Sciatic nerve (tissue), 2 donors: ENCODE measurements at places on chromosomes 16 and 17. TPM values are rescaled to one million over a fixed set of nuclear protein-coding genes. Genes with fewer than 3 reads are reported as not detected.

DNA sequence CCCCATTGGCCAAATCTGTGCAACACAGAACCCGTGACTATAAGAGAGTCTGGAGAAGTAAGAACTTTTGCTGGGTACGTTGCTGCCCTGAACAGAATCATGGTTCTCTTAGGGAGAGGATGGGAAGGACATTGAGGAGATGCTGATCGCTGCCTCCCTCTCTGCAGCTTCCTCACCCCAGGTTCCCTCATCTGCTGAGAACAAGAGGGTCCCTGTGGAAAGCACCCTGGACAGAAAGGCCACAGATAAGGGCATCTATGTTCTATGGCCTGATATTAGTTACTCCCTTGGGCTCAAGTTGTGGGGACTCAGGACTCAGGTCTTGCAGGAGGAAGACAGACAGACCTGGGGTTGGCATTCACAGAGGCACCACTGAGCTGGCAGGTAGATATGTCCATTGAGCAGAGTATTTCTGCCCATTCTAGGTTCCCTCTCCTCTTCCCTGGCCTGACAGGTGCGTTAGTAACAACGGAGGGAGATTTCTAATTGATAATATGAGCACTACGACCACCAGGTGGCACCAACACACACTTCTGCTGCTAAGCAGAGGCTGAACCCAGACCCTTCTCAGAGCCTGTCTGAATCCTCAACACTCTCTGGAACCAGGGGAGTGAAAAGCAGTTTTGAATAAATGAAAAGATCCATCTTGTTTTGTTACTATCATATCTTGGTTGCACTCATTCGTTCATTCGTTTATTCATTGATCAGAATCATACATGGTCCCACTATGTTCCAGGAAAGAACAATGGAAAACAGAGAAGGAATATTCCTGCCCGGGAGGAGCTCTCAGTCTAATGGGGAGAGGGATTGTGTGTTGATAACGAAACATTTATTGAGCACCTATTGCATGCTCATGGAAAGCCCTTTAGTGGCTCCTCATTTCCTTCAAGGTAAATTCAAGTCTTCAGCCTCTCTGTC lies 56.4 kb downstream of the SLC6A2 start:
- peak; percentile 85 for DNase-seq

GRCh38 chr17:66928949-66929348 lies 35.6 kb upstream of the CACNG4 start:
- DNase-seq = no peak

GRCh38 chr17:42704837-42705494 lies 22.6 kb downstream of the CNTNAP1 start:
- DNase-seq = no peak

- no peak for DNase-seq
These were observed 1.8 kb downstream of the TUBB3 start for GRCh38 chr16:89924925-89925307.

GRCh38 chr16:67468731-67469130 lies 12.2 kb downstream of the ATP6V0D1 start:
- no peak for DNase-seq

DNA sequence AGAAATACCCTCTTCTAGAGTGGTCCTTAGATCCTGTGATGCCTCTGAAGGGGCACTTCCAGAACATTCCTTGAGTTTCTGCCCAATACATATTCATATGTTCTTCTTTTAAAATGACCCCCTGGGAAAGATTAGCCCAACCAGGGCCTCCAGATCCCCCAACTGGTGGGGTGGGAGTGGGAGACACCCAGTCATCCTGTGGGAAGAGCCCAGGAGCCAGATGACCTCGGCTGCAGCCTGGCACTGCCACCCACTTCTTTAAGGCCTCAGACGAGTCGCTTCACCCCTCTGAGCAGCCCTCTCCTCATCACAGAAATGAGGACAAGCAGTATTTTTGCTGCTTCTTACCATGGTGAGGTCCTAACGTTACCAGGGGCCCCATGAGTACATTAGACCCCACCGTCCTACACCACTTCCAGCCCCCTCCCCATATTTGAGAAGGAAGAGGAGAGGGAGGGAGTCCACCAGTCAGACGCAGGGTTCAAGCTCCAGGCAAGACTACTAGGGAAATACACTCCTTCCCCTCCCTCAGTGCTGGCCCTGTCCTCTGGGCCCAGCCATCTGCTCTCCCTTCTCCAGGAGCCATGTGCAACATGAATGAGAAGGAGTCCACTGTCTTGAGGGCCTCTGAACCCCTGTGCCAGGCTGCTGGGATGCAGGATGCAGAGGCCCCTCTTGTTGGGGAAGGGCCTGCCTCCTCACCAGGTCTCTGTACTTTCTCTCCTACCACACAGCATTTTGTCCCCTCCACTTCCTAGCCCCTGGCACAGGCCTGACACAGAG lies 11.8 kb downstream of the MPO start:
- DNase-seq = no peak

DNA sequence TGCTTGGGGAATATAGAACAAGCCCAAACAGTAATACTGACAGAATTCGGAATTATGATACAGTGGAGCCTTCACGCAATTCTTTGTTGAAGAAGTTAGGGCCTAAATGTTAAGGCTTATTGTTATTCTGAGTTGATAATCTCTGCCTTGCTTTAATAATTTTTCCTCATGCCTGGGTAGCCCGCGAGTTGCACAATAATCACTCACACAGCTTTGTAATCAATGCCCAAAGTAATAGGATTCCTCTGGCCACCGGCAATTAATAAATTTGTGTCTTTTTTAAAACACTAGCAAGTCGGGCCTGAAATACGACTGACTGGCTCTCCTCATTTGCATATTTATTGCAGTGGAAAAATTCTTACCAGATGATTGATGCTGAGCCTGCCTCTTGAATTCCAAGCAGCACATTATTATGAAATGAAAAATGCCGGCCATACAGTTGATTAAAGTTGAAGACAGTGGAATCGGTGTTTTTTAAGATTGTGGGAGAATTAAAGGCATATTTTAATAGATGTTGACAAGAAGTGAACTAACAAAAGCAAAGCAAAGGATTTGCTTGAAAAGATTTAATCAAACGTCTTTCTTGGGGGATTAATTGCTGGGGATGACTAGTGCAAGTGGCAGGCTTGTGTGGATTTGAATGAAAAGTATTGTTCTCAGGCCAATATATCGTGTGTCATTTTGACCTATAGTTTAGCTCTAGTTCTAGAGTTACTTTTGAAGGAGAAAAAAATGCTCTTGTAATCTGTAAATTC lies 30.2 kb downstream of the AATF start:
- no peak for DNase-seq

DNA sequence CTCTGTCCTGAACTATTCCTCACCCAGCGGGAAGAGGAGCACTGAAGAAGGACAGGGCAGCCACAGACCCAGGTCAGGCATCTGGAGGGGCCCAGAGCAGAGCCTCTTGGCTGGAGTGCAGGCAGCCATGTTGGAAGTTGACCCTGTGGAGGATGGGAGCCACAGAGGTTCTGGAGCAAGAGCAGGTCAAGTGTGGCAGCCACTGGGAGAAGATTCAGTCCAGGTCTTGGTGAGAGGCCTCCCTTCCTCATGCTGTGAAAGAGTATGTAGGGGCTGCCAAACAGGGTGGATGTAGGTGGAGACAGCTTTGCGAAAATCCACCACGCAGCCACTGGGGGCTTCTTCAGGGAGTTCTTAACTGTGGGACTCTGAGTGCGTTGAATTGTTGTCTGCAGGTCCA lies 590 bp upstream of the CD79B start:
- no peak for DNase-seq

DNA sequence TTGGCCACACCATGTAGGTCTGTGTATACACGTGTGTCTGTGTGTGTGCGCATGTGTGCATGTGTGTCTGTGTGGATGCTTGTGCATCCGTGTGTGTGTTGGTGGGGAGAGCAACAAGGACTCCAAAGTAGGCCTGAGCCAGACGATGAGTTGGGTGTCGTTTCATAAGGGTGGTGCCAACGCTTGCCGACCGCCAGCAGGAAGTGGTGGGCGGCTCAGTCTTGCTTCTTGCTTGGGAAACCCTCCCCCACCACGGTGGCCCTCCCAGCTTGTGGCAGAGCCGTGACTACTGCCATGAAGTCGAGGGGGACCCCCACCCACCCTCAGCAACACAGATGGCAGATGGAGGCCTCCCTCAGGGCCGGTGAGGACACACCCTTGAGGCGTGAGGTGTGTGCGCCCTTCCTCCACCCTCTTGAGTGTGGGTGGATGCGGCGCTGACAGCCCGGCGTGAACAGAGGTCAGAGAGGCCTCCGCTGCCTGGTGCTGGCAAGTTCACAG lies 17.5 kb downstream of the SBK1 start:
- no peak for DNase-seq

DNA sequence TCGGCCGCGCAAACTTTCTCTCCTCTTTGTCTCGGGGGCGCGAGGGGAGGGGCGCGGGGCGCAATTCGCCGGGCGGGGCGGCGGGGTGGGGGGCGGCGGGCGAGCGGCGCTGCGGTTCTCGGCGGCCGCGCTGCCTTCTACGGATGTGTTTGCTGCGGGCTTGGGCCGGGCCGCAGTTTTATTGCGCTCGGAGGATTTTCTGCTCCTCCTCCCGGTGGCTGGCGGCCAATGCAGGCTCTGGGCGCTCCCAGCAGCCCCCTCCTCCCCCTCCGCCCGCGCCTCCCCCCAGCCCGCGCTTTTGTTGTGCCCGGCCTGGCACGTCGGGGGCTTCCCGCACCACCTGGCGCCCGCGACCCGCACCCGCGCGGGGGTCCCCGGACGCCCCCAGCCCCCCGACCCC lies at the start of gene TIMP2:
Gene TIMP2 (minus strand): TSS at position 154 of the 400 bp plus-strand sequence. CDS start 299 bp downstream, outside the sequence.
- DNase-seq = peak; percentile 97

- no peak for DNase-seq
These were observed 140.6 kb downstream of the IRF8 start for GRCh38 chr16:86039606-86040005.

DNA sequence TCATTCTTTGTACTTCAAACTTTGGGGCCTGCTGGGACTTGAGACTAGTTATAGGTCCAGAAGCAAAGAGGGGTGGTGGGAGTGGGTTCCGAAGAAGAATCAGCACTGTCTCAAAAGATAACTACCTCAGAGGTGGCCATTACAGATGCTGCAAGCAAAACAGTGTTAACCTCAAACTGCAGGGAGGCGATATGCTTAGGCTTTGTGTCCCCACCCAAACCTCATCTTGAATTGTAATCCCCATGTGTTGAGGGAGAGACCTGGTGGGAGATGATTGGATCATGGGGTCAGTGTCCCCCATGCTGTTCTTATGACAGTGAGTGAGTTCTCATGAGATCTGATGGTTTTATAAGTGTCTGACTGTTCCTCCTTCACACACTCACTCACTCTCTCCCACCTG lies 545.3 kb downstream of the XYLT1 start:
- DNase-seq = no peak

DNA sequence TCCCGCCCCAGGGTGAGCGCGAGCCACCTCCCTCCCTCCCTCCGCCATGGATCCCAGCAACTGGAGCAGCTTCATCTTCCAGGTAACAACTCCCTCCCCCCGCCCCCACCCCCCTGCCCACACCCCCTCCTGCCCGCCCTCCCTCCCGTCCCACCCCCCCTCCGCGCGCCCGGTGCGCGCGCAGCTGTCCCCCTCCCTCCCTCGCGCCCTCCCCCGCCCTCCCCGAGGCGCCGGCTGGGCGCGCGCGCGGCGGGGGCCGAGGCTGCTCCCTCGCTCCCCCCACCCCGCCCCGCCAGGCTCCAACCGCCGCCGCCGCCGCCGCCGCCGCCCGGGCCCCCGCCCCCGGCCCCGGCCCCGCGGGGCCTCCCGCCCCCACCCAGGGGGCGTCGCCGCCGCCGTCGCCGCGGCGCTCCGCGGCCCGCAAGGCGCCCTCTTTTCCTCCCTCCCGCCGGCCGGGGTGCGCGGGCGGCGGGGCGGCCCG lies at the start of gene MAZ:
Gene MAZ (plus strand): TSS at position 431 of the 481 bp plus-strand sequence. CDS start 173 bp downstream, outside the sequence.
- DNase-seq = no peak

GRCh38 chr16:6428861-6429260 lies 903.8 kb upstream of the RBFOX1 start:
- DNase-seq = no peak

DNA sequence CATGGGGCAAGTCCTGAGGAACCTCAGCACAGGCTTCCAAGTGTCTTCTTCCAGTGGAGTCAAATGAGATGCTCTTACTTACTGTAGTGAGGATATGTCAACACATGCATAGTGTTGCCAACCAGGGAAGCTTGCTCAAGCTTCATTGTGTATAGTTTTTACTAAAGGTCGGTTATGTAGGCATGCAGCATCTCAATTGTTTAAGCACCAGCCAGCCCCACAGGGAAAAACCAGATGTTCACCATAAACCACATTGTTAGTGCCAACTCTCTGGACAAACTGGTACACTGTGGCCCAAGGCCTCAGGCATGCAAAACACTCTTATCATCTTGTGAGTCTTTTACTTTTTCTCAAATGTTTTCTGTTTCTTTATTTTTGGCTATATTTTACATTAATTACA lies 152.1 kb downstream of the PHKB start:
- no peak for DNase-seq

DNA sequence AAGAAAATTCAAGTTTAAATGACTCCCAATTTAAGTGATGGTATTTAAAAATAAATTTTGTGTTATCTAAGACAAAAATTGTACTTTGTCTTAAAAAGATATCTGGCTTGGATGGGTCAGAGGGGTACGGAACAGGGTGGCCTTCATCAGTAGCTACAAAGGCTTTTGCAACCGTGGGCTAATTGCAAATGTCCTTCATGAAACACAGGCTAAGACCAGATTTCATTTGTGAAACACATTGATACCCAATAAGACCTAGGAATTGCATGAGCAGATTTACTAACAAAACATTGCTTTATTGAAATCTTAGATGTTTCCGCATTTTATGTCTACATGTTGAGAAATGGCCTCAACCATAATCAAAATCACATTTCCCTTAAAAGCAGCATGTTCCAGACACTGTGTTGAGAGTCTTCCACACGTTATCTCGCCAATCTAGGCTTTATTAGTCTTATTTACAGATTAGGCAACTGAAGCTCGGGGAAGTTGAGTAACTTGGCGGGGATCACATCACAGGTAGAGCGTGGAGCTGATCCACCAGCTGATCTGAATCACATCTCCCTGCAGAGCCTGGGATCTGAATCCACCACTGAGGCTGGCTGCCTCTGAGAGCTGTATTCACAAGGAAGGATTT lies 21.8 kb downstream of the FBXO39 start:
- no peak for DNase-seq

GRCh38 chr17:64503341-64503740 lies 2.7 kb downstream of the DDX5 start:
- no peak for DNase-seq

TPSD1 gene
- 0.27 TPM for total RNA-seq

KRT40 gene
- not detected for total RNA-seq

KREMEN2 gene
- total RNA-seq = not detected

INPP5K gene
- total RNA-seq = 46.5 TPM

NPTX1 gene
- 0.53 TPM for total RNA-seq

FMNL1 gene
- 39.6 TPM for total RNA-seq

MED1 gene
- 36.4 TPM for total RNA-seq

HSF5 gene
- 0.27 TPM for total RNA-seq

PIMREG gene
- not detected for total RNA-seq

ABCC11 gene
- not detected for total RNA-seq

PPL gene
- total RNA-seq = 85.1 TPM

WNT9B gene
- not detected for total RNA-seq

MYH8 gene
- not detected for total RNA-seq

SLFN12L gene
- total RNA-seq = 6.0 TPM
